D721Med (cell line): ENCODE measurements at places on chromosomes 12 and 14.

DNA sequence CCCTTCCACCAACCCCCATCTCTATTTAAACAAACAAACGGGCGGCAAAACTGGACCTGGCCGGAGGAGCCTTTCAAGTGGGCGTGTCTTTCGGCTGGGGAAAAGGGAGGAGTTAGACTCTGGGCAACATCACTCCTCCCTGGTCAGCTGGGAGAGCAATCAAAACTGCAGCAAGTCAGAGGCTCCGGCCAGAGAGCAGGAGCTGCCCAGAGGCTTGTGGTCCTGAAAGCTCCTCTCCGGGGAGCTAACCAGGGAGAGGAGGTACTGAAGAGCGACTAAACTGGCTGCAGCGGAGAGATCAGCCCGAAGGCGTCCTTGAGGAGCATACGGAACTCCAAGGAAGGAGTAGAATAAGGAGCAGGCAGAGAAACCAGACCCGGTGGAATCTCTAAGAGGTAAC, at the start of gene NEUROD4:
NEUROD4 (plus strand) TSS at position 191 of the 400 bp plus-strand sequence. CDS start 6,466 bp downstream, outside the sequence.
- no peak for DNase-seq

GRCh38 chr14:70354204-70354603, 5.3 kb downstream of the COX16 start:
- no peak for DNase-seq

DNA sequence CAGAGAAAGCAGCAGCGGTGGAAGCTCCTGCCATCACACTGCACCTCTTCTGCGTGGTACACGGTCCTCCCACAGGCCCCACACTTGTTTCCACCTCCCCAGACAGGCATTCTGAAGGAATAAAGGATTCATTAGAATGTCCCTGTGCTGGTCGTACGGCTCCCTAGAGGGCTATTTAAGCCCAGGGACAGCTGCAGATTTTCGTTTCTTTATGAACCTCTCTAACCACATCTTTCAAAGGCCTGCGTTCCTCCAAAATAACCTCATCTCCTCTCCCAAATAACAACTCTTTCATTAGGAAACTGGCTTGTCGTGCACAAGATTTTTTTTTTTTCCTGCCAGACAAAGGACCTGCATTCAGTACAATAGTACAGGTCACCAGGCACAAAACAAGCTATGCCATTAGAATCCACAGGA, 12.7 kb downstream of the CSRP2 start:
- DNase-seq = no peak

DNA sequence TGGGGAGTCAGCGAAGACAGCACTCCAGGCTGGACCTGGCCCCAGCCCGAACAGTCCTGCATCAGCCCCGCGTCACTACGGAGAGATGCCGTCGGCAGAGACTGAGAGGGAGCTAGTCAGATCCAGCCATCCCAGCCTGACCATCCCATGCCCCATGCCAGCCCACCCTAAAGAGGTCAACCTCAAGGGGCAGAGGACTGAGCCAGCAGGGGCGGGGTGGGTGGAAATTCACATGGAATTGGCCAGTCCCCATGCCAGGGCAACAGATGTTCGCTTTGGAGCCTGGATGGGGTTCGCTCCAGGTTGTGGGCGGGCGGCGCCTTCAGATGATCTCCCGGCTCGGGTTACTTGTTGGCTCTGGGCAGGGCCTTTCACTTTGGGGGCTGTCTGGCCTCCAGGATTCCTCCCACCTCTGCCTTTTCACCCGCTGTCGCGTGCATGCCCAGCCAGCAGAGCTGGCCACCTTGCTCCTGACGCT, 154.3 kb downstream of the TSPAN9 start:
- no peak for DNase-seq
